ENCODE measurements at places on chromosomes 1 and 21.

- no peak for DNase-seq
These were observed 10.0 kb downstream of the CDK18 start for GRCh38 chr1:205514211-205515142.

DNA sequence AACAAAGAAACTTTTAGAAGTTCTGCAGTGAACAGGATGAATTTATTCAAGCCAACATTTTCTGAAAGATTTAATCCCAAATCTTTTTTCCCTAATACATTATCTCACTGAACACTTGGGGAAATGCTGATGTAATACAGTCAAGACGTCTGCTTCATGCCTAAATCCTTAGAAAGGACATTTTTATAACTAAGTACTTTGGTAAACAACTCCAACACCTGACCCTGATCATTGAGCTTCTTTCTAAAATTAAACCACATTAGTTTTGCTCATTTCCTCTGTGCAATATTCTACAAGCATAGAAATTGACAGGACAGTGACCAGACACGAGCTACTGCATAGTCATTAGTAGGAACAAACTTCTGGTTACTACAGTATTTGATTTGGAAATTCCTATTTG, 183.5 kb downstream of the TPR start:
- no peak for DNase-seq

DNA sequence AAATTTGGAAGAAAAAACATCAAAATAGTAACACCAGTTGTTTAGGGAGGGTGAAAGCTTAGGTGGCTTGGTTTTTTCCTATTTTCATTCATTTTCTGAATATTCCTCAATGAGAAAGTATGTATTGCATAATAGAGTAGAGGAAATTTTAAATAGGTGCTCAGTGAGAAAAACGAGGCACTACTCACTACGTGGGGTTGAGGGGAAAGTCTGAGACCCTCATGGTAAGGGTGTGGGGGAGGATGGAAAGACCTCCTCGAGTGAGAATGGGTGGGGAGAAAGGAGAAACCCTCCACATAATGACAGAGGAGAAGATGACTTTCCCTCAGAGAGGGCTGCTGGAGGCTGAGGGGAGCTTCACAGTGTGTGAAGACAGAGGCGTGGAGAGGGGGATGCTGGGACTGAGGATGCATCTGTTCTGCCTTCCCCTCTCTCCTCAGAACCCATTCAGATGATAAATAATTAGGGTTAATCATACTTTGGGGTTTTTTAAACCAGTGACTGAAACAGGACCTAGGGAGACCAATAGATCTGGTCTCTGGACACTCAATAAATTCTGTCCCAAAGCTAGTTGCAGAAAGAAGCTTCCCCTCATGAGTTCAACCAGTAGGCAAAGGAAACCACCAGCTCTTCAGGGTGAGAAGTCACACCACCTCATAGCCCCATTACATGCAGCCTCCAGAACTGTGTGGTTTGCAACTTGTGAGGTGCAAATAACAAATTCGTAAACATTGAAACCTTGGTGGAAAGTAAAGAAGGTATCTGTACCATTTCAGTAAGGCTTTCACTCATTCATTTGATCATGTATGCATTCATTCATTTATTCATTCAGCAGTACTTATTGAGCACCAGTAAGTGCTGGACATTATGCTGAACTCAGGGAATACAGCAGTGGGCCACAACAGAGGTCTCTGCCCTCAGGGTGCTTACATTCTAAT, 17.1 kb downstream of the SLAMF7 start:
- no peak for DNase-seq

- DNase-seq: no peak
These were observed 16.4 kb upstream of the KIAA0040 start for GRCh38 chr1:175208773-175209492.

- DNase-seq: no peak
These were observed 176.4 kb upstream of the C8B start for GRCh38 chr1:57142169-57142568.

- no peak for DNase-seq
These were observed 39.0 kb downstream of the SLC44A3 start for GRCh38 chr1:94859174-94859573.

DNA sequence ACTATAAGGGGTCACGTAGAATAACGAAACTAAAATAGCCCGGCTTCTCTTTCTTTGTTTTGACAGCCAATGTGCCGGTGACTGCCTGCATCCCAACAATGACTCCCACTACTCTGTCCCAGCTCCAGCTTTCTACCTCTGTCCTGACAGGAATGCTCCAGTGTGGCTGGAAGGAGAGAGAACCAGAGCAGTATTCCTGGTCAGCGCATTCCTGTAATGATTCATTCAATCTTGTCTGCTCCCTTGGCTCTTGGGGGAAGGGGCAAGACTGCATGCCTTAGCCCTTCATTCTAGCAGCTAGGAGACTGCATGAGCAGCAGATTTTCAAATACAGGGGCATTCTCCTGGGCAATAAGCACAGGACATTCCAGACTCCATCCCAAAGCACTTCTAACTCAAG, 132.1 kb upstream of the PRMT6 start:
- no peak for DNase-seq

DNA sequence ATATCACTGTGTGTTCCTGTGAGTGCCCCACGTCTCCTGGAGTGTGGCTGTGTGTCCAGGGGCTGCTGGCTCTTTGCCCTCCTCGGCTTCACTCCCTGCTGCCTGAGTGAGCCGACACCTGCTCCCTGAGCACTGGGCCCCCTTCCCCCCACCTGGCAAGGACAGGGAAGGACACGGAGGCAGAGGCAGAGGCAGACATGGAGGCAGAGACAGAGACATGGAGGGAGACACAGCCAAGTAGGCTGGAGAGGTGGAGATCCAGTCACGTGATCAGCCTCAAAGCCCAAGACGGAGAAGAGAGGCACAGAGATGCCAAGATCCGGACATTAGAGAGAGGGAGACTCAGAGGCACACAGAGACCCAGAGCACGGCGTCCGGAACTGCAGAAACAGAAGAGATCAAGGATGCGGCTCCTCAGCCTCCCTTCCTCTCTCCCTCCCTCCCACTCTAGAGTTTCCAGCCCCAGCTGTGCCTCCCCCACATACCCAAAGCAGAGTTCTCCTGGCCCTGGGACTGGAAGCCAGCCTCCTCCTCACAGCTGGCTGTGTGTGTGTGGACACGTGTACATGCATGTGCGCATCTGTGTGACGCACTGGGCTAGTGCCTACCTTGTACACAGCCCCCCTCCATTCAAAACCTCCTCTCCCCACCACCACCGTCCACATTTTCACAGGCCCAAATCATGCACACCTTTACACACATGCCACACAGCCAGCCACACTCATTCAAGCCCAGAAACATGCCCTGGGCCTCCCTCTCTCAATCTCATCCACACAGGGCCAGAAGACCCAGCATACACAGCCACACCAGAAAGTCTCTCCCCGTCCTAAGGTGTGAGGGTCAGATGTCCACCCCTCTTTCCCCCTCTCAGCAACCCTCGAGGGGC, 39.1 kb upstream of the WASF2 start:
- DNase-seq: no peak

- DNase-seq: no peak
These were observed 43.3 kb upstream of the PRDX6 start for GRCh38 chr1:173433751-173434326.

DNA sequence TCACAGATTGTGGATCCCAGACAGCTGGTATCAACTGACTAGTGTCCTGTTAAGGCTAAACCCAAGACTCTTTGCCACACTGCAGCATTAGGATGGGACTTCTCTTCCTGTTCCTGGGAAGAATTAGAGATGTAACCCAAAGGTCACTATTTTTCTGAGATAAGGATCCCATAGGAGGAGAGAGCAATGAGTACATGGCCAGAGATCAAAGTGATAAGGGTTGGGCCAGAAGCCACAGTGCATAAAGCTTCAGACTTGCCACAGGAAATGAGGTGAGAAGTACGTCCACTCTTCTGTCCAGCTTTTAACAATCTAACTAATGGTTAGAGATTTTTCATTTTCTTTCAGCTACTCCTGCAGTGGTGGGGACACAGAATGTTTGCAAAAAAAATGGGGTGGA, at the start of gene HSD3B1:
Gene HSD3B1, plus strand, starts transcription at position 270 of the 400 bp plus-strand sequence. CDS start 267 bp downstream, outside the sequence.
- no peak for DNase-seq

GRCh38 chr21:42794551-42794950, 84.8 kb downstream of the WDR4 start:
- DNase-seq: no peak

- no peak for DNase-seq
These were observed 97.0 kb downstream of the GDAP2 start for GRCh38 chr1:117832453-117832852.

DNA sequence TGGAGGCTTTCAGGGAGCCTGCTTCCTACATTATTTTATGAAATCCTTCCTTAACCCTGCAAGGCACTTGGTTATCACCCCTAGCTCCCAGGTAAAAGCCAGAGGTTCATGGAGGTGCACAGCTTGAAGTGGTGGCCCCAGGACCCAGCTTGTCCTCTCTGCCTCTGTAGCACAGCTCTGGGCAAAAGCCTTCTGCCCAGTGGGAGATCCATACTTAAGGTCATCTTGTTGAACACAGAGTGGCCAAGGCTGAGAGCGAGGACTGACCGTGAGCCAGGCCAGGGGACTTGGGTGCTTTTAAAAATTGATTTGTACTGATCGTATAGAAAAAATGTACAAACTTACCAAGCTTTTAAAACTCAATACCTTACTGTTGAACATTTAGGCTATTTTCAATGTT, 33.4 kb downstream of the KCNA2 start:
- no peak for DNase-seq

DNA sequence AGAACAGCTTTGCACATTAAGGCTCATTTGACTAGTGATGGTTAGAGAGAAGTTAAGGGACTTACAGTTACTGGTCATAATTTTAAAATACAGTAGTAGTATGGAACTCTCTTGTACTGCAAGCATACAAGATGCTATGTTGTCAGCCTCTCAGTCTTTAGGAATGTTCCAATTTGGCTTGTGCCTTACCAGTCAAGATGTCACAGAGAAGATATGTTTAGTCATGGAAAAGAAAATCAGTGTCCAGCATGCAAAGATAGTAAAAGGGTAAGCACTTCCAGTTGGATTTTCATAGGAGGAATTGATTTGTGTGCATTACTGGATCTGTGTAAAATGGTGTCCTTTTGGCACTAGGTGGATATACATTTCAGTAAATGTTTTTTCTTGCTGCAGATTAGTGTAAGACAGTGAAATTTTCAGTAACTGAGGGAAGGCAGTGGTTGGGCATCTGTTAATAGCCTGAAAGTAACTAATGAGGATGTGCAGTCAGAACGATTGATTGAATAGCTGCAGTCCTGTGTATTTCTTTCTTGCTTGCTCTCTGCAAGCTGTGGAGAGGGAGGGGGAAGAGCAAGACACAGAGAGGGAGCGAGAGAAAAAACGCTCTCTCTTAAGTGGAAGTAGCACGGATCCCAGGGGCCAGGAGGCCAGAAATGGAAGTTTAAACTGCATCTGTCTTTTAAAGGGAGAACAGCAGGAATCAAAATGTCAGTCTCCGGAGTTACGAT, 108.2 kb downstream of the CLEC20A start:
- no peak for DNase-seq

GRCh38 chr1:18819986-18820790, 39.3 kb downstream of the TAS1R2 start:
- DNase-seq: no peak

GRCh38 chr1:18283601-18284385, 176.2 kb downstream of the IGSF21 start:
- no peak for DNase-seq

DNA sequence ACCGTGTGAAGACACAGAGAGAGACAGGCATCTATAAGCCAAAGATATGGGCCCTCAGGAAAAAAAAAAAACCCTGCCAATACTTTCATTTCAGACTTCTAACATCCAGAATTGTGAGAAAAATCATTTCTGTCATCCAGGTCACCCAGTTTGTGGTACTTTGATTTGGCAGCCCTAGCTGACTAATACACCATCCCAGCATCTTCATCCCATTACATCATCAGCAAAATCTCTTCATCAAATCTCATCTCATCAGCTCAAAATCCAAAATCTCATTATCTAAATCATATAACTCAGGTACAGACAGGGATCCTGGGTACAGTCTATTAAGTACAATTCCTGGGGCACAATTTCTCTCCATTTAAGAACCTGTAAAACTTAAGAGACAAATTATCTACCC, 51.9 kb upstream of the GJA8 start:
- DNase-seq: no peak

GRCh38 chr1:83929184-83929583, 69.7 kb downstream of the TTLL7 start:
- no peak for DNase-seq

- DNase-seq: no peak
These were observed 27.4 kb upstream of the HRNR start for GRCh38 chr1:152251391-152251790.

- no peak for DNase-seq
These were observed 310.0 kb upstream of the SNX7 start for GRCh38 chr1:98351561-98351960.

DNA sequence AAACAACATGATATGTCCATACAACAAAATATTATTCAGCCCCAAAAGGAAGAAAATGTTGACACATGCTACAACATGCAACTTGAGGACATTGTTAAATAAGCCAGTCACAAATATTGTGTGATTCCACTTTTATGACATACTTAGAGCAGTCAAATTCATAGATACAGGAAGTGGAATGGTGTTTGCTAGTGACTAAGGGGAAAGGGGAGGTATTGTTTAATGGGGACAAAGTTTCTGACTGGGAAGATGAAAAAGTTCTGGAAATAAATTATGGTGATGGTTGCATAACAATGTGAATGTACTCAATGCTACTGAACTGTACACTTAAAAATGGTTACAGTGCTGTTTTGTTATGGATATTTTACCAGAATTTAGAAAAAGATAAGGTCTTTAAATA, 77.7 kb downstream of the RHOU start:
- no peak for DNase-seq

GRCh38 chr1:161836018-161836417, 69.9 kb downstream of the ATF6 start:
- DNase-seq: no peak

DNA sequence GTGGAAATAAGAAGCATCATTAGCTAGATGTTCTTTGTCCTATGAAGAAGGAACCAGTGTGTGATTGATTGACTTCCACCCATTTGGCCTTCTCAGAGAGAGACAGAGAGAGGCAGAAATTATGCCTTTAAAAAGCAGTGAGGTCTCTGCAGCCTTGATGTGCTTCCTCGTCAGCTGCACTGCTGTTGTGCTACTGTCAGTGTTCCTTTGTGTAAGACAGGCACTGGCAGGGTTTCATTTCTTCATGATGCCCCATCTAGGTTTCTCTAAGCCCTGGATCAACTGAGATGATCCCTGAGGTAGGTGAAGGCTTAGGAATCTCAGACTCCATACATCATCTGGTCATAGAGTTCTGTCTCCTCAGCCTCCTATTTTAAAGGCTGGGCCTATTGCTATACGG, 34.9 kb downstream of the GPR3 start:
- no peak for DNase-seq

- DNase-seq: no peak
These were observed at the start of gene S100A10 for GRCh38 chr1:151993734-151994496. Gene S100A10, minus strand, starts transcription at chr1:151993859. Its CDS starts 7,629 bp downstream, at chr1:151986230.

GRCh38 chr1:26353976-26354820, at the start of gene CRYBG2:
Gene CRYBG2, minus strand, starts transcription at chr1:26354130. Its CDS starts 7,473 bp downstream, at chr1:26346657.
- no peak for DNase-seq

DNA sequence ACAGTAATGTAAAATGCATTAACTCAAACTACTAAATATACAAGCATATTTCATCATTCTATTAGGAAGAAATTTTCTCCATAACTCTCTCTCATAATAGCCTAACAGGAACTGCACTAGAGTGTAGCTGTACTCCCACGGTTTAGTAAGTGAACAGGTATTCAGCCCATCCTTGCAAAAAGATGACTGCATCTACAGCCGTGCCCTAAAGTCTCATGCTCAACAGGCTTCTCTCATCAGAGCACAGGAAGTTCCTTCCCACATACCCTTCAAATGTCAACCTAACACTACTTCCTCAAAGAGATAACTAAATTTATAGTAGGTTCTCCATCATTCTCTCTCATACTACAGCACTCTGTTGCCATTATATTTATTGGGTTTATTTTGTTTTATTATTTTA, 251.6 kb downstream of the AKT3 start:
- no peak for DNase-seq
